Left renal pelvis (tissue), 4 donors: ENCODE measurements at places on chromosomes 4 and X.

DNA sequence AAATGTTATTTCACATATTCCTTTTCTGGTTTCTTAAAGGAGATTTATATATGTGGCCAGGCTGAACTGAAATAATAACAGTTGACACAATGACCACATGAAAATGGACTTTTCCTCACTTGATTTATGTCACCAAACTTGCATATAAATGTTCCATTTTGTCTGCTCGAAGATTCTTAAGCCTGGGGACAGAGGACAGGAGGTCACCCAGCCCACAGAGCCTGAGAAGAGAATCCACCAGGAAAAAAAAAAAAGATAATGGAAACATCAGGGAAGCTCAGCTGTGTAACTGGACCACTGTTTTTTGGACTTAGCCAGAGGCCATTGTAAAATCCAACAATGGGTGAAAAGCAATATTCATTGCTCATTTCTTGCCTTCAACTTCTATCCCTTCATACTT lies 359.0 kb upstream of the FGF16 start:
- no peak for DNase-seq

- DNase-seq = no peak
Measured at GRCh38 chr4:10496200-10496599, 39.0 kb upstream of the ZNF518B start.

DNA sequence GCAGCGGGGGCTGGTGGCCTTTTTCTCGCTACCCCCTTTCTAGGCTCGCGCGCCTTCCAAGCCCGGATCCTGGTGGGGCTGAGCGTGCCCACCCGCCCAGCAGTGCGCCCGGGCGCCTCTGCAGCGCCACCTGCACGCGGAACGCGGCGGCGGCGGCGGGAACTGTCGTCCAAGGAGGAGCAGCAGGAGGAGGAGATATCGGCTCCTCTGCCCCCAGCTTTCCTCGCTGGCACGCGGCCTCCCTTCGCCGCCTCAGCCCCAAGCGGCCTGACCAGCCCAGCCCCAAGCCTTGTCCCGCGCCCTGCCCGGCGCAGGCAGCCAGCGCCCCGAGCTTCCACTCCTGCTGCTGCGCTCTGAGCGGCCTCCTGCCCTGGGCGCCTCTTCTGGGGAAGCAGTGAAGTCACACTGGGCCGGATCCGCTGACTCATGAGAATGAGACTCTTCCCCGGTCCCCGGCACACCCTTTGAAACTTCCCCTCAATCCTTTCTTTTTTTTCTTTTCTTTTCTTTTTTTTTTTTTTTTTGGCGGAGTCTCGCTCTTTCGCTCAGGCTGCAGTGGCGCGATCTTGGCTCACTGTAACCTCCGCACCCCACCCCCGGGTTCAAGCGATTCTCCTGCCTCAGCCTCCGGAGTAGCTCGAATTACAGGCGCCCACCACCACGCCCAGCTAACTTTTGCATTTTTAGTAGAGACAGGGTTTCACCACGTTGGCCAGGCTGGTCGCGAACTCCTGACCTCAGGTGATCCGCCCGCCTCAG lies 10.6 kb upstream of the ELF4 start:
- no peak for DNase-seq

GRCh38 chrX:107619885-107620322 lies 8.4 kb upstream of the PRPS1 start:
- DNase-seq = no peak

- no peak for DNase-seq
Measured at GRCh38 chr4:174429701-174430410, 92.4 kb downstream of the HPGD start.

DNA sequence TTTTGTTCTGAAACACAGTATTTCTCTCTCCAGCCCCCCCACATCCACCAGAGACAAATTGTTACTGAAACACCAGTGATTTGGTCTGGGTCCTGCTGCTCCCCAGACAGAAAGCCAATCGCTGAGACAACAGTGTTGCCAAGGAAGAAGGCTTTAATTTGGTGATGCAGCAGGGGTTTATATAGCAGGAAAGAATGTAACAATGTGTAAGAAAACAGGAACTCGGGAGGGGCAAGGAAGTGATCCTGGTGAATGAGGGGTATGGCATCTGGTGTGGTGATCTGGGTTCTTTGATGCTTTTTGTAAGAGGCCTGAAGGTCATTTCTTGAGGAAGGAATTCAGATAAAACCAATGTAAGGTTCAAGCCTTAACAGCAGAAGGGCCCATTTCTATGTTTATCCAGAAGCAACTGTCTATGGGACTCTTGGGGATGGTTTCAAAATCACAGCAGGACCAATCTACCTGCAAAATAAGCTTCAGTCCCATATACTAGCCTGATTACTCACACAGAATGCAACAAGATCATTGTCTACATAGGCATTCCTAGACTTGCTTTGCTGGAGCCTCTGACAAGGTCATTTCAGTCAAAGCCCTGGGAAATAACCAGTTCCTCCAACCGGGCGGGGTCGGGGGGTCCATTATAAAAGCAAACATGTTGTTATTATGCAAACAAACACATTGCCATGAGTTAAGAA lies 445.2 kb upstream of the ZFP42 start:
- no peak for DNase-seq

GRCh38 chr4:4995103-4995907 lies 24.0 kb downstream of the CYTL1 start:
- DNase-seq = peak; percentile 56

GRCh38 chr4:48967631-48968030 lies 18.4 kb upstream of the CWH43 start:
- DNase-seq = no peak

GRCh38 chr4:7647186-7647585 lies 212.5 kb upstream of the PSAPL1 start:
- no peak for DNase-seq
